ENCODE measurements at places on chromosomes 7 and 10. TPM values are rescaled to one million over a fixed set of nuclear protein-coding genes. Genes with fewer than 3 reads are reported as not detected.
A peak's percentile ranks its signal among the peaks of the same experiment; 100 is the strongest.

ASL gene
- 28.8 TPM for total RNA-seq

MYOF gene
- total RNA-seq = 0.91 TPM

MMP21 gene
- total RNA-seq = 0.20 TPM

DNAJC12 gene
- 4.1 TPM for total RNA-seq

ANKRD30A gene
- not detected for total RNA-seq

IFIT1B gene
- not detected for total RNA-seq

GRCh38 chr10:72068901-72069446 lies 19.4 kb downstream of the SPOCK2 start:
- H3K27ac ChIP-seq = peak overlapping the region; percentile 47
- no peak overlapping the region for H3K4me3 ChIP-seq
- no peak for DNase-seq
- H3K36me3 ChIP-seq = peaks cover 34% of the 10 kb centered on the region

DNA sequence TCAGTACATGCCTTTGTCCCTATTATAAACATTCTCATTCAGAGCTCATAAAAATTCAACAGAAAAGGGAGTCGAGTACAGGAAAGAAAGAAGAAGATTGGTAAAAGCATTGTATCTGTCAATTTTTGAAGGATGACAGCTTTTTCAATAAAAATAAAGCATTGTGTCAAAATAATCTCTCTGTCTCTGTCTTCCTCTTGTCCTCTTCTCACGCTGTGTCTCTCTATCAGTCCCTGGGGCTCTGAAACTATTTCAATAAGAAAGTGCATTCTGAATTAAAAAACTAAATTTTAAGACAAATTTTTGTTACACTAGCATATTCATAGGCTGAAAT lies 248.4 kb downstream of the TNS3 start:
- H3K36me3 ChIP-seq = no peaks in the 10 kb centered on the region
- H3K4me3 ChIP-seq = no peak overlapping the region
- no peaks in the 10 kb centered on the region for H3K4me1 ChIP-seq
- no peak for DNase-seq

DNA sequence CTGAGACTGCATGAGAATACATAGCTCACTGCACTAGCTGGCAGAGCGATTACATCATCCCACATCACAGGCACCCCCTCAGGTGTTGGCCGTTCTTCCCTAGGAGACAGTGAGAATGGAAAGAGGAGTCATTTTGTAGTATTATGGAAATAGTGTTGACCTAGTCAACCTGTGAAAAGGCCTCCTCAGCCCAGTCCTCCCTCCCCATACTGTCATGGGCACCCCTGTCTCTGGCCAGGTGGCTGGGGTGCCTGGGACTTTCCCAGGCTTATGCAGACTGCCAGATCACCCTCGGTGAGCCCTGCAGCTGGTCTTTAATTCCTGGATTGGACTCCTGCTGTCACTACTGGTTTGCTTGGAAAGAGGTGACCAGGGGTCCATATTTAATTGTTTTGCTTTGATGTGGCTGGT lies 4.0 kb downstream of the INPP5A start:
- H3K27me3 ChIP-seq = no peaks in the 10 kb centered on the region
- peak overlapping the region; percentile 1 for H3K27ac ChIP-seq
- no peak for DNase-seq
- H3K4me3 ChIP-seq = peak overlapping the region; percentile 1
- peaks cover 8% of the 10 kb centered on the region for H3K36me3 ChIP-seq

GRCh38 chr7:101538596-101539459 lies 90.3 kb downstream of the MYL10 start:
- no peaks in the 10 kb centered on the region for H3K4me1 ChIP-seq
- H3K36me3 ChIP-seq = no peaks in the 10 kb centered on the region
- no peak overlapping the region for H3K4me3 ChIP-seq
- H3K27me3 ChIP-seq = no peaks in the 10 kb centered on the region
- H3K27ac ChIP-seq = no peak overlapping the region

- H3K27me3 ChIP-seq = no peaks in the 10 kb centered on the region
- no peak overlapping the region for H3K27ac ChIP-seq
- H3K4me1 ChIP-seq = peaks cover 41% of the 10 kb centered on the region
- H3K36me3 ChIP-seq = peaks cover 12% of the 10 kb centered on the region
These were observed 32.6 kb downstream of the NET1 start for GRCh38 chr10:5445006-5445405.

DNA sequence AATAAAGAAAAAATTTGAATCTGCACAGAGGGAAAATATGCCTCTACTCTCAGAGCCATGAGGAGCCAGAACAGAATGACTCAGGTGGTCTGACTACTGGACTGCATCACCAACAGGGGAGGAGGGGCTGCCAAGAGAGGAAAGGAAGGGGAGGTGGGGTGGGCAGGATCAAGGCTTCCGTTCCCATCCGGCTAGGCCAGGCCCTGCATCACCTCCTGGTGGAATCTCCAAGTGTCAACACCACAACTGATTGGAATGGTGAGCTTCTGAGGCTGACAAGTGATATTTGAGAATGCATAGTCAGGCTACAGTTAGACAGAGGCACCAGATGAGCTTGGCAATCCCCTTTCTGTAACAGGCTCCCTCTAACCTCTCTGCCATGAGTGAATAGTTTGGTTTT lies 10.4 kb upstream of the GPR26 start:
- no peaks in the 10 kb centered on the region for H3K4me1 ChIP-seq
- DNase-seq = no peak
- H3K4me3 ChIP-seq = no peak overlapping the region
- H3K27me3 ChIP-seq = peaks cover 5% of the 10 kb centered on the region
- no peaks in the 10 kb centered on the region for H3K36me3 ChIP-seq

DNA sequence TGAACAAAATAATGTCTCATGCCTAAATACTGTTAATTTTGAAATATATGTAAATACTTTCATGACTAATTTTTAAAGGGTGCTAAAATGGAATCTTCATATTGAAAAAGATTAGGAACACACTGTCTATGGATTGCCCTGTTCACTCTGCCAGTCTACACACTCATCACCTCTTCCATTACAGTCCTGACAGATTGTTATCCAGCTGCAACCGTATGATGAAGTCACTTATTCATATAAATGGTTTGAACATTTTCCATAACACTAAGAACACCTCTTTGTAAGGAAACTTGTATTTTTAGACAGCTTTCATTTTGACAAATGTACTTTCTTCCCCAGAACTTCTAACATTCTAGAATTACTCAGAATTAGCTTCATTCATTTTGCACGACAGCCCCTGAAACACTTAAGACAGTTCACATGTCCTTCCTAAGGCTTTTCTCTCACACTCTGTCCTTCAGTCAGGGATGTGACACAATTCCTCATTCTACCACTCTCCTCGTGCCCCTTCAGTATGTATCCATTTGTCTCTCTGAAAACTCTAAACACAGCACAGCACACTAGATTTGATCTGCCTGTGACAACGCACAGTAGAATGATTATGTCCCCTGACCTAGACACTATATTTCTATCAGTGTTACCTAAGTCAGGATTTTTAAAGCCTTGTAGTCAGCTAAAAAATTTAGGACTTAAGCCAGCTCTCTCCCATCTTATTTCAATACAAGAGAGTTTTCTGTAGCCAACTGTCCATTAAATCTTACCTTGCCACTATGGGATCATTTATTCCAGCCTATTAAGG lies 71.9 kb downstream of the ORC5 start:
- H3K4me1 ChIP-seq = no peaks in the 10 kb centered on the region
- H3K36me3 ChIP-seq = peaks cover 10% of the 10 kb centered on the region
- no peak overlapping the region for H3K27ac ChIP-seq

- no peak for DNase-seq
- no peak overlapping the region for H3K4me3 ChIP-seq
- no peaks in the 10 kb centered on the region for H3K36me3 ChIP-seq
- no peak overlapping the region for H3K27ac ChIP-seq
- H3K27me3 ChIP-seq = peaks cover 2% of the 10 kb centered on the region
These were observed 201.6 kb downstream of the PARD3 start for GRCh38 chr10:34613491-34613890.

DNA sequence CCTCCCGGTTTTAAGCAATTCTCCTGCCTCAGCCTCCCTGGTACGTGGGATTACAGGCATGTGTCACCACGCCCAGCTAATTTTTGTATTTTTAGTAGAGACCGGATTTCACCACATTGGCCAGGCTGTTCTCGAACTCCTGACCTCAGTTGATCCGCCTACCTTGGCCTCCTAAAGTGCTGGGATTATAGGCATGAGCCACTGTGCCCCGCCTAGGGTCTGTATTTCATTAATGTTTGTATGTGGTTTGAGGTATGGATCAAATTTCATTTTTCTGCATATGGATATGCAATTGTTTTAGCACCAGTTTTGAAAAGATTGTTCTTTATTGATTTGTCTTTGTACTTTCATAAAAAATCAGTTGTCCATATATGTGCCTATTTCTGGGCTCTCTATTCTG lies 26.0 kb downstream of the CYP26A1 start:
- H3K36me3 ChIP-seq = no peaks in the 10 kb centered on the region
- H3K4me1 ChIP-seq = no peaks in the 10 kb centered on the region
- no peak overlapping the region for H3K4me3 ChIP-seq

- no peaks in the 10 kb centered on the region for H3K36me3 ChIP-seq
- H3K4me3 ChIP-seq = no peak overlapping the region
- DNase-seq = no peak
- H3K4me1 ChIP-seq = no peaks in the 10 kb centered on the region
- H3K27me3 ChIP-seq = peaks cover 23% of the 10 kb centered on the region
These were observed 109.6 kb downstream of the CPXM2 start for GRCh38 chr10:123781956-123782500.

- DNase-seq = no peak
- peaks cover 13% of the 10 kb centered on the region for H3K36me3 ChIP-seq
- H3K4me3 ChIP-seq = peak overlapping the region; percentile 84
- no peaks in the 10 kb centered on the region for H3K27me3 ChIP-seq
- peak overlapping the region; percentile 73 for H3K27ac ChIP-seq
These were observed 56.5 kb upstream of the PFKFB3 start for GRCh38 chr10:6146013-6146785.

GRCh38 chr10:123212063-123212462 lies 57.9 kb downstream of the BUB3 start:
- DNase-seq = no peak
- no peak overlapping the region for H3K4me3 ChIP-seq
- H3K36me3 ChIP-seq = peaks cover 25% of the 10 kb centered on the region

DNA sequence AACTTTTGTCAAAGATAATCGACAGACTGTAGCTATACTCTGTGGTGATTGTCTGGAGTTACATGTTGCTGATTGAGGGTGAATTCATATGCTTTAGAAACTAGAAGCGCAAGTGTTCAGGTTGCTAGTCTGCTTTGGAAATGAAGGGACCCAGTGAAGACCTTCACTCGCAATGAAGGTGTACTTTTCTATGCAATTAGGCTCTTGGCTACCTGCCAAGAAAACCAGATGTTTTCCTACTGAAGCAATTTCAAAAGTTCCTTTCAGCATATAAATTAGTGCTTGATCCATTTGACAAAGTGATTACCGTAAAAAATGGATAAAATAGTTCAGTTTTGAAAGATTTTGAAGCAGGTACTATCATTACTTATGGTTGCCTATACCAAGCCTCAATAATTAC lies 10.0 kb upstream of the STK31 start:
- H3K4me3 ChIP-seq = no peak overlapping the region
- no peaks in the 10 kb centered on the region for H3K4me1 ChIP-seq
- H3K27me3 ChIP-seq = no peaks in the 10 kb centered on the region

GRCh38 chr7:82481499-82482097 lies 38.0 kb upstream of the CACNA2D1 start:
- no peak overlapping the region for H3K4me3 ChIP-seq
- no peaks in the 10 kb centered on the region for H3K36me3 ChIP-seq
- no peak for DNase-seq
- no peak overlapping the region for H3K27ac ChIP-seq
- H3K27me3 ChIP-seq = peaks cover 6% of the 10 kb centered on the region
- H3K4me1 ChIP-seq = no peaks in the 10 kb centered on the region

GRCh38 chr10:91415816-91416215 lies 5.7 kb downstream of the HECTD2 start:
- H3K36me3 ChIP-seq = no peaks in the 10 kb centered on the region
- no peak overlapping the region for H3K27ac ChIP-seq
- H3K27me3 ChIP-seq = peaks cover 10% of the 10 kb centered on the region

- DNase-seq = no peak
- H3K4me1 ChIP-seq = peaks cover 8% of the 10 kb centered on the region
- peaks cover 5% of the 10 kb centered on the region for H3K36me3 ChIP-seq
- H3K4me3 ChIP-seq = no peak overlapping the region
These were observed 141.5 kb downstream of the LRRN3 start for GRCh38 chr7:111232249-111233084.

DNA sequence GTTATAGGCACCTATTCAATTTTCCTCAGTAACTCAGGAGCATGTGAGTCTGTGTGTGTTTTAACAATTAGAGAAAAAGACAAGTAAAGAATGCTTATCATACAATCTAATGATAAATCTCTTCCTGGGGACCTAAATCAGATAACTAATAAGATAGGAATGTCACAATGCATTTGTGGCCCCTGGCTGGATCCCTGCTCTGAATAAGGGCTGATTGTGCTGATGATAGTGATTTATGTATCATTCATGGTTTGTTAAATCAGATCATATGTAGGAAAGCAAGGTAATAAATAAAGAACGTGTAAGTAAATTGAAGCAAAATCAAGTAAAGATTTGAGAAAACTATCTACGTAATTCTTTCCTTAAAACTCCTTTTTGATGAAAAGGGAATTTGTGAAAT lies 145.9 kb downstream of the C7orf25 start:
- H3K27ac ChIP-seq = no peak overlapping the region
- no peaks in the 10 kb centered on the region for H3K4me1 ChIP-seq
- H3K27me3 ChIP-seq = no peaks in the 10 kb centered on the region
- no peaks in the 10 kb centered on the region for H3K36me3 ChIP-seq

Data from activated naive CD8-positive, alpha-beta T cell treated with anti-CD3 and anti-CD28 coated beads, Interleukin-2, amount 10 ng/mL, durations not matched to agents 7 days and 5 days (primary cell).